ENCODE measurements at places on chromosomes 13 and 19.

DNA sequence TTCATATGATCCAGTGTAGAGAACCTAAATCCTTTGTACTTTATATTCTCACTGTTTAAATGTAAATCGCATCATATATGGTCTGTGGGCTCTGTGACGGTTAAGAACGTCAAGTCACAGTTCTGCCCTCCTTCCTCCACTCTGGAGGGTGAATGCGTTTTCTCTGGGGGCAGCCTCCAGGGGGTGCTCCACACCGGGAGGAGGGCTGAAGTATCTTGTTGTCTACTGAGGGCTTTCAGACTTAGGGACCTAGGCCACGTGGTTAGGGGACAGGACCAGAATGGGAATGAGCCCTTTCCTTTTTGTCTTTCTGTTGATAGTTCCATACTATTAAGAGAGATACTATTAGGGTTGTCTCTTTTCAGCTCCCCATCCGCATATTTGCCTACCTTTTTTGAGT, 504.9 kb downstream of the FGF9 start:
- DNase-seq = no peak

DNA sequence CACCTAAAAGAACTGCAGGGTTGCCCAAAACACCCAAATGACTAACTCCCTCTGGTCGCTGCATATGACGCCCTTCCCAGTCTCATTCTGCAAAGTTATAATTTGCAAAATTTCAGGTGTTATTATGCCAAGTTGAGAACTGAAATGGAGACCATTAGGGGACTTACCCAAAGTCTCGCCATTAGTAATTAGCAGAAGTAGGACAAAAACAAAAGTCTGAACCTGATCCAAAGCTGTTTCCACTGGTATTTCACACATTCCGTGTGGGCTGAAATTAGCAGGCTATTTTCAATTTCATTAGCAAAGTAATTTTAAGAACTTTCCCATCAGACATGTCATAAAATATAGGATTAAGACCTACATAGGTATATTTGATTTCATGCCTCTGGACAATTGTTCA, 6.8 kb downstream of the RUBCNL start:
- DNase-seq = no peak

- no peak for DNase-seq
Measured at GRCh38 chr19:42143341-42144234, 11.3 kb upstream of the POU2F2 start.

DNA sequence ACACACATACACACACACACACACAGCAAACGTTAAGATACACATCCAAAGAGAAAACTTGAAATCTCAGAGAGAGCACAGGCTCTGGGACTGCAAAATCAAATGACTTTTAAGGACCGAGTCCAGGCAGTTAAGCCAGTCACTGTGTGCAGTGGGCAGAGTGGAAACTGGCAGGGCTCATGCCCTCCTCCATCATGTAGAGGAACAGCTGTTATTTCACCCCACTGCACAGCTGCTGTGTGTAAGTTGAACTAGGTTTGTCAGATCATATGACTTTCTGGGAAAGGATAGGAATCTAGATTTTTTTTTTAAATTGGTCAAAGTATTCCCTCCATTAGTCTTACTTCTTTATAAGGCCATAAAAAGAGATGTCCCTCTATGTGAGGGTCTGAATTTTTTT, 1002.1 kb downstream of the UQCRFS1 start:
- no peak for DNase-seq

- no peak for DNase-seq
Measured at GRCh38 chr19:39238209-39238608, 6.6 kb downstream of the IFNL3 start.

DNA sequence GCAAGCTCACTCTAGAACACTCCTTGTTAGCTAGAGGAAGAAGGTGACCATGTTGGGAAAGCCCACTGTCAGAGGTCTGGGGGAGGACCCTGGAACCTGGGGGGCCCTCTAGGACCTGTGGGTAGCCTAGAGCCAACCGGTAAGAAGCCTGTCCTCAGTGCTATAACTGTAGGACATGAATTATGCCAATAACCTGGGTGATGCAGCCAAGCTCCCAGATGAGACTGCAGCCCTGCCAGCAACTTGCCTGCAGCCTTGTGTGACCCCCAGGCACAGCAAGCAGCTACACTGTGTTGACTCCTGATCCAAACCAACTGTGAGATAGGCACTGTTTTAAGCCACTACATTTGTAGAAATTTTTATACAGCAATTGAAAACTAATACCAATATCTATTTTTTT, 122.3 kb downstream of the MIPEP start:
- no peak for DNase-seq

Measured in activated CD4-positive, alpha-beta T cell treated with anti-CD3 and anti-CD28 coated beads, Interleukin-2, amount 10 ng/mL, durations not matched to agents 24 days and 14 days (primary cell).